Activated T-cell treated with anti-CD3 and anti-CD28 coated beads, Interleukin-2, amount 50 U/mL, for 1 hour (primary cell): ENCODE measurements at places on chromosomes 7 and 10.

- DNase-seq = no peak
These were observed 172.4 kb downstream of the LRRC4 start for GRCh38 chr7:127858915-127859189.

DNA sequence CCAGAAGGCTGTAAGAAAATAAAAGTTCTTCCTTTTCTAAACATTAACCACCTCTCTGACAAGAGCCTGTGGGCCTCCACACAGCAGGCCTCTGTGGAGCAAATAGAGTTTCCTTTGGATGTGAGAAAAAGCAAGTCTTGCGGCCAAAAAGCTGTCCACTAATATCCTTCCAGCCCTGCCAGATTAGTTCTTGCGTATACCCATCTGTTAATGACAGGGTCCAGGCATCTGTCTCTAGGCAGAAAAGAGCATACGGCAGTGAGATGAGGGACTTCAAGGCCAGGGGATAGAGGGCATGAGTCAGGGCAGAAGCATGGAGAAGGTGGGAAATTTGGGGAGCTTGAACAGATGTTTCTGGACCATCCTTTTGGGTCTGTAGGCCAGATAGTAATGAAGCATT lies 164.9 kb downstream of the NSUN6 start:
- no peak for DNase-seq

GRCh38 chr7:121831351-121831750 lies 41.6 kb upstream of the PTPRZ1 start:
- DNase-seq = no peak

DNA sequence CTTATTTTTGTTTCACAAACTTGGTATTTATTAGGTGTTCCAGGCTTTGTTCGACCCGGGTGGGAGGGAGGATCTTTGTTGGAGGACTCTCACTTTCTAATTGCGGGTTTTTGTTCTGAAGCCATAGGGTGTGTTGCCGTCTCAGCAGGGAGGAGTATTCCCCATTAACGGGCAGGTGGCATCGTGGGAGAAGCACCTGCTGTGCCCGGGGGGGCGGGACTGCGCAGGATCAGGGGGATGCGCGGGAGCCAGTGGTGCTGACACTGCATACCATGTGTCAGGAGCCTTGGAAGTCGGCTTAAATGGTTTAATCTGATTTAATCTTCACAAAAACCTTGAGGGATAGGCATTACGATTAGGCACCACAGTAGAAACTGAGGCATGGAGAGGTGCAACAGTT lies 113.0 kb downstream of the MGMT start:
- no peak for DNase-seq

DNA sequence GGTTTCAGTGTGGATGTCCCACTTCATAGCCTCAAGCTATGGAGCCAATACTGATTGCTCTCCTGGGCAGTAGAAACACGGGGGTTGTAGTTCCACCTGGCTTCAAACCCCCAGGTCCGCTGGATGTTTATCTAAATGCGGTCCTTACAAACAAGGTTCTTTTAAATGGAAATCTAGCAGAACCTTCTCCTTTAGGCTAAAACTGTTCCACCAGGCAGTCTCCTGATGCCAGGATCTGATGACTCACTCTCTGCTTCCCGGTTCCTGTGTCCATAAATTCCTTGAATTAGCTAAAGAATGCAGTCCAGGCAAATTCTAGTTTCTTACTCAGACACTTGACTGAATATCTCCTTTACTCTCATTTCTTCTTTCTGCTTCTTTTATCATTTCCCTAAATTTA lies 108.4 kb upstream of the FAM3C start:
- DNase-seq = no peak

DNA sequence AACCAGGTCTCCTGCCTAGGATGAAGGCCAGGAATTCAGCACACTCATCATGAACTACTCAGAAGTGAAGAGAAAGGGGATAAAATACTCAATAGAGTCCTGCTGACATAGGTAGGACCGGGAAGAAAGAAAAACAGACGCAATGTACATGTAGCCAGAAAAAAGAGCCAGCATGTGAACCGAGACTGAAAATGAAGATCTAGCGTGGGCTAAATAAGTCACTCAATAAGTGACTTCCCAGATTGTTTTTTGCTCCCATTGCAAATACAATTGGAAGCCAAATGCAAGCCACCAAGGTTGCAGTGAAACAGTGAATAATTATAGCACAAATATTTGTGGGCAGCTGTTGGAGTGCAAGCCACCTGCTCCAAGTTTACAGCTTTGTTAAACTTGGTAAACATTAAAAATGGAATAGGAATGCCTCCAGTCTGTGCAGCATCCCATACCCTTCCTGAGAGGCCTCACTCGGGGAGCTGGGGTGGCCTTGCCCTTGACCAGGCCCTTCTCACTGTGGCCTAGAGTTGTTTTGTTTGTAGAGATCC lies 34.7 kb upstream of the HPS1 start:
- DNase-seq = no peak

DNA sequence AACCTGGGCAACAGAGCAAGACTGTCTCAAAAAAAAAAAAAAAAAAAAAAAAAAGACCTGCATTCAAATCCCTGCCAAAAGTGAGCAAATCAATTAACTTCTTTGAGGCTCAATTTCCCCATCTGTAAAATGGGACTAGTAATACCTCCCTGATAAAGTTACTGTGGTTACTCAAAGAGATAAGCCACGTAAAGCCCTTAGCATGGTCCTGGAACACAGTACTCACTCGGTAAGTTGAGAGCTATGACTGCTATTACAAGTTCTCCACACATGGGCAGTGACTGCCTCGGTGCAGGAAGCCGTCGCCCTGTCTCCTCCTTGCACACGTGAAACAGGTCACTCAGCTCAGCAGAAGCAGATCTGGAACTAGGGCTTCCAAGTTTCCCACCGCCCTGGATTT lies 37.9 kb downstream of the DDIT4 start:
- no peak for DNase-seq

GRCh38 chr7:116553168-116553964 lies 28.5 kb downstream of the CAV1 start:
- DNase-seq = no peak

DNA sequence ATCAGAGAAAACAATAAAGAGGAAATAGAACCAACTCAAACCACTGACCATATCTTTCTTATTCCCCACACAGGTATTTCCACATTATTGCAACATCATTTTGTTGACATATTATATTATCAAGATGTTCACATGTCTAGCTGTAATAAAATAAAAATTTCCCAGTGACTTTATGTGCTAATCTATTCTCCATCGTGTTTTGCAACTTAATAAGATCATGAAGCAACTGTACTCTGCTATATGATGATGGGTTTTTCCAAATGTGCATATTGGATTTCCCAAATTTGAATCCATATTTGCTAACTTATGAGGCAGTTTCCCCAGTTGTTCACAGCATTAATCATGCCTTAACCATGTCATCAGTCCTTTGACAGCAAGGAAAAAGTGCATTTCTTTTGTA lies 127.8 kb downstream of the ITGB8 start:
- no peak for DNase-seq

DNA sequence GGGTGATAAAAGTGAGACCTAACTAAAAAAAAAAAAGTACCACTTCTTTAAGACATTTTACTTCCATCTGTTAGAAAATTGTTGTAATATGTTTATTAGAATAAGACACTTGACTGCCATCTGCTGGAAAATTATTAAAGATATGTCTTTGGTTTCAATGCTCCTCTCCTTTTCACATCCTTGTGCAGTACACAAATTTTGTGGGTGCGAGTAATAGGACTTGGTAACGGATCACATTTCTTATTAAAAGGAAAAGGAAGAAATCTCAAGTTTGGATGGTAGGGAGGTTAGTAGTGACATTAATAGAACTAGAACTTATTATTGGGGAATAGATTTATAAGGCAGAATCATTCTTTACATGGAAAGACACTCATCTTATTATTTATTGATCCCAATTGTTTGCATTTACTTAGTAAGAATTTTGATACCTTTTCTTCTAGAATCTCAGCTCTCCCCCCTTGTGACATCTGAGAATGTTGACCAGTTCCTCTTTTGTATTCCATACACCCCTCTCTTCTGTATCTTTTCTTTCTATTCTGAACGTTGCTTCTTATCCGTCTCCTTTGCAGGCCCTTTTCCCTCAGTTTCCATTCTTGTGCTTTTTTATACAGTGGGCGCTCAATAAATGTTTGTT lies 43.0 kb upstream of the RPA3 start:
- DNase-seq = no peak

DNA sequence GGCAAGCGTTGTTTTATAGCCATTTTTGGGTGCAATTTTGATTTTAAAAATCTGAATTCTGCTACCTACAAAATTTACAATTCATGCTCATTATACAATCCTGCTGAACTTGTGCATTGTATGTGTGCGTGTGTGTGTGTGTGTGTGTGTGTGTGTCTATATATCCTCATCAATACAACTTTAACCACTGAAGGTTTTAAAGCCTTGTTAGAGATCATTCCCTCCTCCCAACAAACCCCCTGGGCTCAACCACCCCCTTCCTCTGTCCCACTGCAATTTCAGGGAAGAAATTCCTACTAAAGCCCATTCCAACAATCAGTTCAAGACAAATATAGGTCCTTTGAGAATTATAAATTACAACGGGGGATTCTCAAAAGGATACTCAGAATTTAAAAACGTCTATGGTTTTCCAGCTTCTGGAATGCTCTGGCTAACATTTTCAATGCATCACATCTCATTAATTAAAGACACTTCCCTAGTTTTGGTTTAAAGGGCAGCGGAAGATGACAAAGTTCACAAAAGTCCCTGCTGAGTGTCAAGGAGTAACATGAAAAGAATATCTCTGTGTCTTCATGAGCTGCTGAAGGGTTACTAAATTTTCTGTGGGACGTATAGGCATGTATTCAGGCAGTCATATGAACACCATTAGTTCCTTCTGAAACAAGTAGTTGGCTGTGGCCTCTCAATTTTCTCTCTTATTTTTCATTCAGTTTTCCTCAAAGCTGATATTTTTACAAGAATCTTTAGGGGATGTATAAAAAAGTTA lies 889 bp upstream of the SEMA3A start:
- no peak for DNase-seq

DNA sequence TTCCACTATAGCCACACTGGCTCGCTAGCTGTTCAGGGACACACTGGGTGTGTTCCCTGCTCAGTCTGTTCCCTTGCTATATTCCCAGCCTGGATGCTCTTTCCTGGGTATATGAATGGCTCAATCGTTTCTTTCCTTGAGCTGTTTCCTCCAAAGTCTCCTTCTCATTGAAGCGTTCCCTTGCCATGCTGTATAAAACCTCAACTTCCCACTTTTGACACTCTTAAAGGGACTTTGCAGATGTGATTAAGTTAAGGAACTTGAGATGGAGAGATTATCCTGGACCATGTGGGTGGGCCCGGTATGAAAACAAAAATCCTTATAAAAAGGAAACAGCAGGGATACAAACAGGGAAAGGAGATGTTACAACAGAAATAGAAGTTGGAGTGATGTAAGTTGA lies 973.1 kb downstream of the LRMDA start:
- DNase-seq = no peak

DNA sequence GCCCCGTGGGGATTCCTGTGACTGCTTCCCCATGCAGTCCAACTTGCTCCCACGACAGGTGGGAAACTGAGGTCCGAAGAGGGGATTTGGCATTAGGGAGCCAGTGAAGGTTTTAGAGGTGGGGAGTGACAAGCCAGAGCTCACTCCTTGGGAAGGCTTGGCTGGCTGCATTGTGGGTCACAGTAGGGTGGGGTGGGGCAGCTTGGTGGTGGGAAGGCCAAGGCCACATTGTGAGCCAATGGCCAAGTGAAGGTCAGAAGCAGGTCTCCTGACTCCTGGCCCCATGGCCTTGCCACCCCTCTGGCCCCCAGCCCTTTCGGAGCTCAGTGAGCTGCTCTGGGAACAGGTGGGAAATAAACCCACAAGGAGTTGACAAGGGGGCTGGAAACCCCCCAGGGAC lies 2.5 kb downstream of the C10orf105 start:
- no peak for DNase-seq

DNA sequence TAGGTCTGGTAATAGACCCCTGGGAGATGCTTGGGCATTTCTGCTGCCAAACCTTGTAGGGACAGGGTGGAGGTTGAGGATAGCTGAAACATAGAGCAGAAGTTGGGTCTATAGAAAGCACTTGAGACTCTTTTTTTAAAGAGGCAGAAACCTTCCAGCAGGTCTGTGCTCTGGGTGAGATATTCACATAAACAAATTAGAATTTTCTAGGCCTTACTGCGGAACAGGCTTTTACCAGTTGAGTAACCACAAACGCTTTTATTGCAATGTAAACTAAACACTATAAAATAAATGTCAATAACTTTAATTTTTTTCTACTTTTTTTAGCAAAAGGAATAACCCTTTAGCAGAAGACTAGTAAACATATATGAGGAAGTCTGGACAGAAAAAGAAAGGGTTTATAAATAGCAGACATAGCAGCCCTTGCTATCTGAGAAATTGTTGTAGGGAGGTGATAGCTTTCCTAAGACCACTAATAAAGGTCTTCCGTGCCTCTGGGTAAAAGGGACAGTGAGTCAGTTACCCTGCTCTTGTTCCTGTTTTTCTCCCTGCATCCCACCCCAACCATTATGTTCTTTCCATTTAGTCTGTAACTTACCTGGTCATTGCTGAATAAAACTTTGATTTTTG lies 38.7 kb downstream of the CACNB2 start:
- no peak for DNase-seq

DNA sequence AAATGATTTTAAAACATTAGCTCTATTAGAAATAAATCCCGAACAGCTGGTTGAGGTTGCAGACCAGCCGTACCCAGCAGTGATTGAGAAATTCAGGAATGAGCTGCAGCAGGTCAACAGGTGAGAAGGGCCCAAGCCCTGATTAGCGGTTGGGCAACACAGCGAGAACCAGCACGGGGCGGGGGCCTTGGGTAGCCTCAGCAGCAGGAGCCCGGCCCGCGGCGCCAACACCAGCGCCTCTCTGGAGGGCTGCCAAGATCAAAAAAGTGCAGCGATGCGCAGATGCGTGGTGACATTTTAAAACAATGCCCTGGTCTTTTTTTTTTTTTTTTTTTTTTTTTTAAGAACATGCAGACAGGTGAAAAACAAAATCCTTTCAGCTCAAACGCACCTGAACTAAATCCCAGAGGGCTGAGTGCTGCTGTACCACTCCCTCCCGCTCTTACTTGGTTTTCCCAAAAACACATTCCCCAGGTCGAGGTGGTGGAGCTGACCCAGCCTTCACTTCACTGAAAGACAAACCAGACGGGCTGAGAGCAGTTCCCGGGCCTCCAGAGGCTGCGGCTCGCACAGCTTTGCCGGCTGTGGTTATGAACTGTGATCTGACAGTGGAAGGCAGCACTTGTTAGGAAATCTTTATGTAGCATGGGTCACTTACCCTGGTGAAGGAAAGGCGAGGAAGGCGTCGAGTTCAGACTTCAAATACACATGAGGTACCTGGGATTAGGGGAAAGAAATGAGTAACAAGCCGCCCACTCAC lies 579.4 kb downstream of the SDK1 start:
- no peak for DNase-seq

DNA sequence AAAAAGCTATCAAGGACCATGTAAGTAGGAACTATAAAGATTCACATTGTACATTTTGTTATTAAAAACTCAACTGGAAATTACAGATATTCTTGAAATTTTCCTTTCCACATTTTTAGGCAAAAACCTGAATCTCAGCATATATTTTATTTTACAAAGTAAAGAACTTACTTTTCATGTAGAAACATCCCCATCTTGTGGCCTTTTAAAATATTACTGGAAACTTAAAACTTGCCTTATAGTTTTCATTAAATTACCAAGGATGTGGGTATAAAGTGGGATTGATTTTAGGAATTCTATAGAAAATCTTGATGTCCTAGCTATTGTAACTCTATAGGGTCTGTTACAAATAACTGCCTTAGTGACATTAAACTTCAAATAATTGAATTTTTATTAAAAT lies 10.6 kb downstream of the DBF4 start:
- no peak for DNase-seq
